ENCODE measurements at places on chromosomes 12 and 14.
A peak's percentile ranks its signal among the peaks of the same experiment; 100 is the strongest.

DNA sequence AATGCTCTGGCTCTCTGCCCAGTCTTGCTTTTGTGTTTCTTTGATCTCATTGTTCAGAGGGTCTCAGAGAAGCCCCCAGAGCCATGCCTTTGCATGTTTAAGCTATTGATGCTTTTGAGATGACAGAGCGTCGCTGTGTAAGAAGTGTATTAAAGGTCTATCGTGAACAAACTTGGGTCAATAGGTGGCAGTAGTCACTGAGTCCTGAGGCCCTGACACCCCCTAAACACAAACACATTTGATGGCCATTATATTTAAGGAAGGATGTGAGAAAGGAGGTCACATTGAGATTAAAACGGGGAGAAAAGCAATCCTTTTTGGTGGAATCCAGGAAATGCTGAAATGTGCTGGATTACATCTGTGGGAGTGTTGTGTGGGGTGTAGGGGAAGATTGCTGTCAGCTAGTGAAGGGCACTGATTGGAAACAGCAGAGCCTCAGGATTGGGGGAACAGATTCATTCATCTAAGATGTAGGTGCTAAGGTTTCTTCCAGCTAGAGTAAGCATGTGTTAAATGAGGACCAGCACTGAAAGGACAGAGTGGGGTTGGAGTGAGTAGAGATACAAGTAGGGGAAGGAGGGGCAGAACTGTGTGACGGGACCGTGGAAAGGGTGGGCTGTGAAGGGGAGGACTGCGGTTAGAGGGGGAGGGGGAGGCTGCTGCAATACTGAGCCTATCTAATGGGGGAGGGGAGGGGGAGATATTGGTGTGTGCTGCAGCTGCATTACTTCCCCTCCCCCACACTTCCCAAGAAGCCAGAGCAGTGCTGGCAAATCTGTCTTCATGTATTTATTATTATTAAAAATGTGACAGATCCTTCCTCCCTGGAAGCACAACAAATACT lies 12.7 kb downstream of the NGDN start:
- no peak for DNase-seq

GRCh38 chr12:68880660-68881325 lies 52.2 kb downstream of the CPM start:
- DNase-seq: no peak

DNA sequence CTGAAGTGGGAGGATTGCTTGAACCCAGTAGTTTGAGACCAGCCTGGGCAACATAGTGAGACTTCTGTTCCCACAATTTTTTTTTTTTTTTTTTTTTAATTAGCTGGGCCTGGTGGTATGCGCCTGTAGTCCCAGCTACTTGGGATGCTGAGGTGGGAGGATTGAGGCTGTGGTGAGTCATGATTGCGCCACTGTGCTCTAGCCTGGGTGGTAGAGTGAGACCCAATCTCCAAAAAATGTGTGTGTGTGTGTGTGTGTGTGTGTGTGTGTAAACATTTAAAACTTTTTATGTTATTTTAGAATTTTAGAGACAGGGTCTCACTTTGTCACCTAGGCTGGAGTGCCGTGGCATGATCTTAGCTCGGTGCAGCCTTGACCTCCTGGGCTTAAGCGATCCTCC lies 6.8 kb downstream of the PPP1R36 start:
- DNase-seq: no peak

DNA sequence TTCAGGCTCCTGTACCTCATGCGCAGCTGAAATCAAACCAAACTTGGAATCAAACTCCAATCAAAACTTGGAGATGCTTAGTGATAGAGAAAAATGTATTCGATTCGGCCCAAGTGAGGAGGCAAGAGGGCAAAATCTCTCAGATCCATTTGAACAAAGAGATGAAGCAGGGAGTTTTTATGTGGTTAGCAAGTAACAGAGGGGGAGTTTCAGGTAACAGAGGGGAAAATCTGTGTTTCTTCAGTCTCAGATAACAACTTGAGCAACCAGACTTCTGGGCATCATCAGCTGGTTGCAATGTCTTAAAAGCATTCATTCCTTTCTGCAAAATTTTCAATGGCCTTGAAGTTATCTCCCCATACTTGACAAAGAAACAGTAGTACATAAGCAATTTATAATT lies 245.1 kb upstream of the AVPR1A start:
- no peak for DNase-seq

- no peak for DNase-seq
These were observed 265.7 kb downstream of the AKAP6 start for GRCh38 chr14:32594766-32595165.

GRCh38 chr14:28765169-28765830 lies 1.3 kb upstream of the FOXG1 start:
- DNase-seq: no peak

DNA sequence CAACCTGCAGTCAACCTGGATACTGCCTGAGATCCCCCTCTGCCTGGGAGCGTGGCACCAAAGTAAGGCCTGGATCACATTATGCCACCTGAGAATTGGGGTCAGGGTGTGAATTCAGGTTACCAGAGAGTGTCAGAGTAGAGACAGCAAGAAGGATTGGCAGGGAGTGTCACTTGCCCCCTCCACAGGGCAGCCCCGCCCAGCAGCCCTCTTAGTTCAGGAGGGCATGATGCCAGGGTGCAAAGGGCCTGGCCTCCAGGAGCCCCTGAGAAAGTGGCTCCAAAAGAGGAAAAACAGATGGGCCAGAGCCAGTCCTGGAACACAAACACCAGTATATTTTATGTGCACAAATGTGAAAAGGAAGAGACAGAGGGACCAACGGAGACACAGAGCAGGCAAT lies 18.6 kb downstream of the TMEM229B start:
- no peak for DNase-seq

DNA sequence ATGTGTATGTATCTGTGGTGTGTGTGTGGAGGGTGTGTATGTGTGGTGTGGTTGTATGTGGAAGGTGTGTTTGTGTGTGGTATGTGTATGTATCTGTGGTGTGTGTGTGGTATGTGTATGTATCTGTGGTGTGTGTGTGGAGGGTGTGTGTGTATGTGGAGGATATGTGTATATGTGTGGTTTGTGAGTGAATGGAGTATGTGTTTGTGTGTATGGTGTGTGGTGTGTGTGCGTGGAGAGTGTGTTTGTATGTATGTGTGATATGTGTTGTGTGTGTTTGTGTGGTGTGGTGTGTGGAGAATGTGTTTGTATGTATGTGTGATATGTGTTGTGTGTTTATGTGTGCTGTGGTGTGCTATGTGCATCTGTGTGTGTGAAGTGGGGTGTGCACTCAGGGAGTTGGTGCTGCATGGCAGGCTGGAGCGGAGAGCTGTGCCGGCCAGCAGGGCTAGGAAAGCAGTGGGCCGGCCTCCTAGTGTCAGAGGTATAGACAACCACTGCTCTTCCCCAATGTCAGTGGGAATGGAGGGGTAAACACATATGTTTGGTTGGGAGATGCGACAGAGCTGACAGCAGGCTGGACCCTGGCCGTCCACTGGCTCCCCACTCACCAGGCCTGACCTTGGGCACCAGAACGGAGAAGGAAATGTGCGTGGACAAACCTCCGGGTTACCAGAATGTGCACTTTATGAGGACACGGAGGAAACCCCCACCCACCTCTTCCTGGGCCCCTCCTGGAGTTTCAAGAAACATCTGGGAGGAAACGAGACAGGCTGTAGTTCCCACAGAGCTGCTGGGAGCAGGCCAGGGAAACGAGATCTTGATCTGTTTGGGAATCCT lies 60.7 kb downstream of the CLMN start:
- no peak for DNase-seq

DNA sequence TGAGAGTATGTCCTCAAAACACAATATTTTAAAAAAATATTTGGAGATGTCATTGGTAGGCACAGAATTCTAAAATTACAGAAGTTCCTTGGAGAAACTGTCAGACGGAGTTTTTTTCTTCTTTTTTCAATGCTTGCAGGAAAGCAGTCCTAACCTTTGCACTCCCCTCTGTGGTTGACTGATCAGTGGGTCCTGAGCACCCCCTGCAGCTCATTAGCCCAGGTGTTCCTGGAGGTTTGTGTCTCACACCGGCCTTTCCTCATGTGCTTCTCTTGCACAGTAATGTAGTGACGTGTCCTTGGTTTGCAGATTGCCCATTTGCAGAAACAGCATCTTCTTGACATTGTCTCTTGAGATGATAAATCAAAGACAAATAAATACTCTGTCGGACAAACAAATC lies 513.0 kb downstream of the TMEM121 start:
- peak; percentile 54 for DNase-seq

DNA sequence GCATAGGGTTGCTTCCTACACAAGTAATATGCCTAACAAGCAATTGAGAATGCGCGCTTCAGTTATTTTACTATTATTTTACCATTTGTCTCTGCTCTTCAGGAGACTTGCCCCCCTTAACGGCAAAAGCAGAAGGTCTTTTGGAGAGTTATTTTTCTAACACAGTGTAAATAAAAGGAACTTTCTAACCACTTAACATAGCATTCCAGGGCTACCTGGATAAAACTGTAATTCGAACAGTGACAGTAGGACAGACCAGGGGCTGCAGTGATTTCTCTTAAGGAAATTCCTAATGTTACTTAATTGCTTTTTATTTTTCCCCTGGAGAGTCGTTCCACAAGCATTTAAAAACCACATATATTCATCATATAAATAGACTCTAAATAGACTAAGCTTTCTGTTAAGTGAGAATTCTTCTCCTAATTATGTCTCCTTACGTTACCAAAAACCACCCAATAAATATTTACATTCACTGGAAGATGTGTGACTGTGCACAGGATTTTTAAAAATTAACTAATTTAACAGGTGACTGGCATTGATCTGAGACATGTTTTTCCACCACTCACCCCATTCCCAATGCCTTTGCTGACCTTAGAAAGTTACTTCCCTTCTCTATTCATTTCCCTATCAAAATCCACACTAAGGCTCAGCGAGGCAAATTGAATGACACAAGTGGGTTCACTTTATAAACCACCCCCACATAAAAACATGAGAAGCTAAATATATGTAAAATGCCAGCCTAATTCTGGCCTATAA lies 72.4 kb downstream of the RNF34 start:
- no peak for DNase-seq

GRCh38 chr12:31594681-31595080 lies 3.7 kb upstream of the DENND5B start:
- DNase-seq: no peak

GRCh38 chr12:131067981-131068851 lies 114.5 kb downstream of the ADGRD1 start:
- no peak for DNase-seq

- DNase-seq: no peak
These were observed 23.3 kb downstream of the PAPOLA start for GRCh38 chr14:96525452-96525851.

- no peak for DNase-seq
These were observed 96.0 kb upstream of the MAX start for GRCh38 chr14:65198346-65198745.

- DNase-seq: no peak
These were observed 24.3 kb upstream of the HSPB8 start for GRCh38 chr12:119154435-119154818.

DNA sequence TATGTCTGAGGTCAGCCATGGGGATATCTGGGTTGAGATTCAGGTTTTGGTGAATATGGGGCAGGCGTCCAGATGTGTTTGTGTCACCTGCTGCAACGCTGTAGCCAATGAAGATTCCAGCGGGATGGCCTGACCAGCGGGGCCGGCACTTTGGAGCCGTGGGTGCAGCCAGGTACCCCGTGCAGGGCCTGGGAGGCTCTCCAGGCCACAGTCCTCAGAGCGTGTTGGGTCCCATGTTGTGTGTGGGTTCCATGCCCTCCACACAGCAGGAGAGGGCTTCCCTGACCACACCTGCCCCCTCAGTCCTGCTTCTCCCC lies 2.8 kb upstream of the TEX22 start:
- DNase-seq: no peak

GRCh38 chr12:61846765-61847164 lies 413.4 kb upstream of the USP15 start:
- DNase-seq: no peak

- no peak for DNase-seq
These were observed 18.8 kb downstream of the HCAR2 start for GRCh38 chr12:122684297-122684813.

GRCh38 chr12:107610021-107610859 lies 75.4 kb upstream of the PWP1 start:
- no peak for DNase-seq

GRCh38 chr14:24399447-24399822 lies 632 bp downstream of the NYNRIN start:
- no peak for DNase-seq

DNA sequence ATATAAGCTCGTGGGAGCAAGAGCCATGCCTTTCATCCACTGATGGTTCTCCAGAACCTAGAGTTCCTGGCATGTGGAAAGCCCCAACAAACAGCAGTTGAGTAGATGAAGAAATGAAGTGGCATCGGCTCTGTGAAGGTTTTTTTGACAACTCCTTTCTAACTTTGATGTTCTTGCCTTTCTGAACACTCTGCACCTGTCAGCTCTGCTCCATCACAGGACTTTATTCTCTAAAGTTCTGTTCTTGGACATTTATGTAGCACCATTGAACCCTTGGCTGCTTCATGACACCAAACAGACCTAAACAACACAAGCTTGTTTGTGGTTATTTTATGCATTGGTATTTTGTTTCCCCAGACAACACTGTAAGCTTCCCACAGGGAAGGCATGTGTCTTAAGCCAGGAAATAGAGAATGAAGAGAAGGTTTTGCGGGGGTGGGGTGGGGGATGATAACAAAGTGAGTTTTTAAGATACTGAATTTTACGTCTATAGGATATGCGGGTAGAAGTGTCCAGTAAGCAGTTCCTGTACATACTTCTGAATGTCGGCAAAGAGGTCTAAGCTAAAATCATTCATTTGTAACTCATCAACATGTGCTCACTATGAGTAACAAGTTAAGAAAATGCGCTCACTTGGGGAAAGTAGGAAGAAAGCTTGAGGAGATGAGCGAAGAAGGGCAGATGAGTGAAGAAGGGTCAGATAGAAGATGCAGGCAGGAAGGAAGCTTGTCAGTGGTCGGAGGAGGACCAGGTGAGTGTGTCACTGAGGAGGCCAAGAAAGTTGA lies 146.0 kb upstream of the PLEKHG7 start:
- DNase-seq: no peak

- DNase-seq: no peak
These were observed 74.3 kb downstream of the SRGAP1 start for GRCh38 chr12:63918800-63919300.

- peak; percentile 4 for DNase-seq
These were observed 49.2 kb upstream of the BCAT1 start for GRCh38 chr12:24997970-24998582.

GRCh38 chr14:19974844-19975243 lies 547 bp upstream of the OR4K15 start:
- DNase-seq: no peak

DNA sequence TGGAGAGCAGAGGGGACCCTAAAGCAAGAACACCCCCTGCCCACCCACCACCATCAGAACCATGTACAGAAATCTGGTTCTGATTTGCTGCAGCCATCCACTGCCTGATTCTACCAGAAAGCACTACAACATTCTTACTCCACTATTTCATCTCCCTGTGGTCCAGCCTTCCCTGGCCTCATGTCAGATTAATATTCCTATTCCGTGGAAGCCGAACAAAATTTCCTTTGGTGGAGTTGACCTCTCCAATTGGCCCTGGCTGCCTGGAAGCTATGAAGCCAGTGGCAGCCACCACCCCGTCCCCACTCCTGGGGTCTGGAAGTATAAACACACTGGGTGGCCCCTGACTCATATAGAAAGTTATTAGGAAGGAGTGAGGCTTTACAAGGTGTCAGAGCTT lies 60.2 kb downstream of the ANO2 start:
- no peak for DNase-seq

- DNase-seq: no peak
These were observed 219.6 kb downstream of the CCDC91 start for GRCh38 chr12:28409892-28410291.

GRCh38 chr12:31362115-31362758 lies 36.3 kb upstream of the SINHCAF start:
- DNase-seq: no peak
